ENCODE measurements at places on chromosomes 7 and 10.
A peak's percentile ranks its signal among the peaks of the same experiment; 100 is the strongest.

DNA sequence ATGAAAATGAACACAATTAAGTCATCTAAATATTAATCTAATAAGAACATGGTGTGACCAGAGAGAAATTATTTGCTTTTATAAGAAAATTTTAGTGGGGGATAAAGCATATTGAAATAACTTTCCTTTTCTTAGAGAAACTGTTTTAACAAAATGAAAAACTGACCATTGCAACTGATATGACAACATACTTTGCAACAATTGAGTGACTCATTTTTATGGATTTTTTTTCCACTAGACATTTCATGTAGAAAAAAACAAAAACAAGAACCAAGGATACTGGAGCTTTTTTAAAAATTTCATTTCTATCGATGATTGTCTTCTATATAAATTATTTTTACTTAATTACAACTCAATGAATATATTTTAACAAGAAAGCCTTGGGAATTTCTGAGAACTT, 90.0 kb downstream of the C1GALT1 start:
- DNase-seq: no peak

DNA sequence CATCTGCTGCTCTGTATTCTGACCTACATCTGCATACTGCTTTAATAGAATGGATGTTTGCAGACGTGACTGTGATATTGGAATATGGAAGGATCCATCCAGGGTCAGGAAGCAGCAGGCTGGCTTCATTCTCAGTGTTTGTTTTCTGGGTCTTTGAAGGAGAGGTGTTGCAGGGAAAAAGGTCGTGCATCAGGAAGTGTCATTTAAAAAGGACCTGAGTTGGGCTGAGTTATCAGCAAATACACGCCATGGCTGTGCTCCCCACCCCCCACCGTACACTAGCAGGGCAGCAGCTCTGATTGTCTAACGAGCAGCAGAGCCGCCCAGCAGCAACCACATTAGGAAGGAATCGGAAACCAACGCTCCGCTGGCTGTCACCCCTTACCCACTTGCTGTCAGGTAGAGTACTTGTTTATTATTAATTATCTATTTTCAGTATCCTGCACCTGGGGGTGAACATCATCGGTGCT, 63.1 kb upstream of the STEAP1B start:
- peak; percentile 12 for DNase-seq

- DNase-seq: no peak
Measured at GRCh38 chr10:122774231-122774630, 71.4 kb downstream of the CUZD1 start.

DNA sequence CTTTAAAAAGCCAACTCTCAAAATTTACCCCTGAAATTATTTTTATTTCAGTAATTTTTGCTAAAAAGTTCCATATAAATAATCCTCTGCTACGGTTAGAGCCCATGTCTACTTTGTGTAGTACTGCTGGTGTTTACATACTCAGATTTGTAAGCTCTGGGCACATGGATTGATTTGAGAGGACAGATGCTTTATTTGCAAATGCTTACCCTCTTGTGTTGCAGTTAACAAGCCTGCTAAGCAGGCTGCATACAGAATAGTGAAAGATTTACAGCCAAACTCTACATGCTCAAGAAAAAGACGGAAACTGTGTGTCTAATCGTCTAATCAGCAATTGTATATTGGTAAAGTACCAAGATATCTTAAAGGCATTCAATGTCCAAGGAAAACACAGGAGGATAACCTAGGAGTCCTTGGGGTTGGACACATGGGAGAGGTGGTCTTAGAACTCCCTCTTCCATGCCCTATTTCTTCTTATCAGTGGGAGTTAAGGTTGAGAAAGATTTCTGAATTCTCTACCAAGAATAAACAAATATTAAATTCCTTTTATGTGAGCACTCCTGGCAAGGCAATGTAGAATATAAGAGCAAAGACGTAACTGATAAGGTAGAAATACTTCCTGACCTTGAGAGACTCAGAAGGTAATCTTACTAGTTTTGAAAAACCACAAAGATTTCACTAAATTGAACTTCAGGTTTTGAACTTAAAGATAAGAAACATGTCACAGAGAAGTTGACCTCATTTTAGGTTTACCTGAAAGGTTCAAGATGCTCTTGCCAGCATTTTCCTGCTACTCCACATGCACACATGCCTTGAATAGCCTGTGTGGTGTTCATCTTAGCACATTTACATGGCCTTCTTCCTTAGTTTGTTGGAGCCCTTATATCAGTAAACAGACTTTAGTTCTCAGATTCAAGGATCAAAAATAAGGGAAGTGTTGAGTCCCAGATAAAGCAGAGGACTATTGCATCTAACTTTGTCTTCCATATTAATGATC, 1216.5 kb downstream of the SORCS3 start:
- DNase-seq: no peak

DNA sequence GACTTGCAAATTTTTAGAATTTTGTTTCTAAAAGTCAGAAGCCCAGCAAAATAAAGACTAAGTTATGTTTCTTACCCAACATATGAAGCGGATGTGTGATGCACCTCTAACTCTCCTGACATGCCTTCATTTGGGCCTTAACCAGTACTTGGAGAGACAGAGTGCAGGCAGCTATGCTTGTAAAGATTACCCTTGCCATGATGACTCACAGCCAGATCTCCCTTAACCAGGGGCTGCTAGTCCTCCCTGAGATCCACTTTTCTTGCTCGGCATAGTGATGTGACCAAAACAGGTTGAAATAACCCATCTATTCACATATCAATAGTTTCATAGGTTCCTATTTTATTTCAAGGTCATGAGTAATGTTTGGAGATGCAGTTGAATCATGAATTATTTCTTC, 43.6 kb downstream of the PPP1R3A start:
- no peak for DNase-seq

DNA sequence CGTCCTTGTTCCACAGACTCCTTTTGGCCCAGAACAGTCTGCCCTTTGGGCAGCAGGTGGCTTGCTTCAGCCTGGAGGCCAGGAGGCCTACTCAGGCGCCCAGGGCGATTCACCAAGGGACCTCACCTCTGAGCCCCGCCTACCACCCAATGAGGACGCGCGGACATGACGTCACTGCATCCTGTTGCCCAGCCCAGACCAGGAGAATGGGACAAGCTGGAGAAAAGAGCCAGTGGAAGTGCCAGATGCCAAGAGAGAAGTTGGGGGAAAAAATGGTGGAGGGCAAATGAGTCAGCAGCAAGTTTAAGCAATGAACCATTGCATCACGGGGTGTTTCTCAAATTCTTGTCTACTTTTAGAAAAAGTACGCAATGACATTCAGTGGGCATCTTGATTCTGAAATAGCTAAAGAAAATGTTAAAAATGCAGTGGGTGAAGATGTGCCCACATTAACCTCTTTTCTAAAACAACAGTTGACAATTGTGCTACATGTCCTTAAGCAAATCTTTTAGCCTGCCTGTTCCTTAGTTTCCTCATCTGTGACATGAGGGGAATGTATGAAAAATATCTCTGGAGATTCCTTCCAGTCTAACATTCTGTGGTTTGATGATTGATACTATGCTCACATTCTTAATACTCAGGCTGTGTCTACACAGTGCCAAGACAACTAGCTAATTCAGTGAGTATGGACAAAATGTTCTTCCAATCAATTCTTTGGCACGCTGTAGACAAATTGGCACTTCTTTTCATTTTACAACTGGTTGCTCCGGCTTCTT, 23.9 kb upstream of the LEP start:
- DNase-seq: no peak

- DNase-seq: no peak
Measured at GRCh38 chr7:142804728-142805207, 34.0 kb downstream of the PRSS2 start.

DNA sequence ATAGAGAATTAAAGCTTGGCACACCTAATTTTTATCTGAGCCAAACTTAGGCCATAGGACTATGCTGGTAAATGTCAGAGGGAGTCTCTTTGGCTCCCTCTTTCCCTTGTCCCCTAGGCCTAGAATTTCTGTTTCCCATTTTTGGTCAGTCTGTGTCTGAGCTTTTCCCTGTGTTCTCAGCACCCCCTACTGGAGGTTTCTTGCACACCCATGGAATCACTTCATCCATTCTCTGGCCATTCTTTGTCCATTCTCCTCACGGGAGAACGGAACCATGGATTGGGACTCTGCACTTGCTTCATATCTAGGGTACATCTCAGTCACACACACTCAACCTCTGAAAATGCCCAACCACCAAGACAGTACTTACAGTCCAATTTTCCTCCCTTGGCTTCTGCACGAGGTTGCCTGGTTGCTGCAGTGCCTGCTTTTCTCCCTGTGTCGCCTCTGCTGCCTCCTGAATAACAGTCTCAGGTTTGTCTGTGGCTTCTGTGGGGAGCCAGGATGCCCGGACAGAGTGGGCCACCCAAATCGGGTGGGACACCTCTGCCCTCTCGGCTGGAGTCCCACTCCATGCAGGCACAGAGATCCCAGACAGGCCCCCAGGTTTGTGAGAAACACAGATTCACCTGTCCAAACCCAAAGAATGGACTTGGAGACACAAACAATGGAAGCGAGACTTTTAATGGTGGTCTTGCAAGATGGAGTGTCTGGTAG, 35.1 kb upstream of the DNAH11 start:
- peak; percentile 46 for DNase-seq

DNA sequence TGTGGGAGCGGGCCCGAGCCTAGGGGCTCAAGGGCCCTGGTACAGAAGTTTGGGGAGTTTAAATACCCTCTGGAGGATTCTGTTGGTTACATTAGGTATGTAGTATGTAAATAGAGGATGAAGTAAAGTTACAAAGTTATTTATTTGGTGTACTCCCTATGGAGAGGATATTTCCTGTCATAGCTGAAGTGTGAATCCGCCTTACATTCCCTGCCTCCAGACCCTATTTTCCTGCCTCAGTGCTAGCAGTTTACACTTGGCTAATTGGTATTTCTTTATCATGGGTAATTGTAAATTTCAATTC, 60.6 kb upstream of the KLF14 start:
- DNase-seq: no peak

DNA sequence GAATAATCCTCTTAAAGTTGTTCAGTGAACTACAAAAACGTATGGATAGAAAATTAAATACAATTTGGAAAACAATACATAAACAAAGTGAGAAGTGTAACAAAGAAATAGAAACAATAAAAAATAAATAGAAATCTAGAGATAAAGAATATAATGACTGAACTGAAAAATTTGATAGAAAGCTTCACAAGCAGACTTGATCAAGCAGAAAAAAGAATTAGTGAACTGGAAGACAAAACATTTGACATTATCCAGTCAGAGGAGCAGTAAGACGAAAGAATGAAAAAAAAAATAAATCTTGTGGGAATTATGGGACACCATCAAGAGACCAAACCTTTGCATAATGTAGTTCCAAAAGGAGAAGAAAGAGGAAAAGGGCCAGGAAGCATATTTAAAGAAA, 32.4 kb upstream of the NPY start:
- no peak for DNase-seq

- DNase-seq: no peak
Measured at GRCh38 chr10:4596951-4597350, 229.1 kb upstream of the AKR1E2 start.

DNA sequence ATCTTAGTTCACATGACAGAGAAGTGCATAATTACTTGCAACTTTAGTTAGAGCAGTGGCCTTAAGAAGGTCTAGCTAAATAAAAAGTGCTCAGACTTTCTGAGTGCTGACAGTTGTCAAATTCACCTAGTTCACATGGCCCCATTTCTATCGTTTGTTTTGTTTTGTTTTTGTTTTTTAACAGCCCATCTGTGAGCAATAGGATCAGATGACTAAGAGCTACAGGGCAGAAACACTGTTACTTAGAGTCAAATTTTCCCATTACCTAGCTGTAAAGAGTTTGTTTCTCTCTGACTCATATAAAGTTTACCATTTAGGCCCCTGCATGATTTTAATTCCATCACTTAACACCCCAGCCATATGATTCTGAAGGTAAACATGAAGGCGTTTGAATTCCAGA, 18.8 kb downstream of the CAV1 start:
- DNase-seq: no peak

- no peak for DNase-seq
Measured at GRCh38 chr10:112282086-112282485, 1.1 kb upstream of the TECTB start.

DNA sequence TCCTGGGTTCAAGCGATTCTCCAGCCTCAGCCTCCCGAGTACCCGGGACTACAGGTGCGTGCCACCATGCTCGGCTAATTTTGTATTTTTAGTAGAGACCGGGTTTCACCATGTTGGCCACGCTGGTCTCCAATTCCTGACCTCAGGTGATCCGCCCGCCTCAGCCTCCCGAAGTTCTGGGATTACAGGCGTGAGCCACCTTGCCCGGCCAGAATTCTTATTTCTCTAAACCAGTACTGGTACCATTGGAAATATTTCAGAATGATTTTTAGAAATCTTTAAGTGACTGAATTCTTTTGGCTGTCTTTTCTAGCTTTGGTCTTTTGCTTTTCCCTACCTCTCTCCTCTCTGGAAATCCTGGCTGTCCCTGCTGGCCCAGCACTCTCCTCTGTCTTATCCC, 2.8 kb downstream of the GNAI1 start:
- DNase-seq: no peak

DNA sequence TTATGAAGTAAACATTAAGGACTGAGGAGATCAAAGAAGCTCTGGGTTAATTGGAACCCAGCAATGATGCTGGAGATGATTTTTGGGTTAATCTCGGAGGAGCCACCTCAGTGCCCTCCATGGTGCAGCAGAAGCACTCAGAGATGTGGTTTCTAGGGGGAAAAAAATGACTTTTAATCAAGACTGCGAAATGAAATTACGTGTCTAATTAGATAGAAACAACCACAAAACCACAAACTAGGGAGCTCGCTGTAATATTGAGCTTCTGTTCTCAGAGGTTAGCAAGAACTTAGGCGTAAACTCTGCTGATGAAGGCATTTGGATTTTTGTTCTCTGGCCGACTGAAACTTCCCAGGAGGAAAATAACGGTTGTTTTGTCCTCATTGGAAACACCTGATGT, 319.0 kb downstream of the GRID1 start:
- no peak for DNase-seq

GRCh38 chr10:93491602-93492121, 4.8 kb upstream of the CEP55 start:
- no peak for DNase-seq

GRCh38 chr7:47552621-47553020, 29.3 kb downstream of the TNS3 start:
- no peak for DNase-seq

- DNase-seq: no peak
Measured at GRCh38 chr10:75291805-75292204, 56.0 kb upstream of the COMTD1 start.

DNA sequence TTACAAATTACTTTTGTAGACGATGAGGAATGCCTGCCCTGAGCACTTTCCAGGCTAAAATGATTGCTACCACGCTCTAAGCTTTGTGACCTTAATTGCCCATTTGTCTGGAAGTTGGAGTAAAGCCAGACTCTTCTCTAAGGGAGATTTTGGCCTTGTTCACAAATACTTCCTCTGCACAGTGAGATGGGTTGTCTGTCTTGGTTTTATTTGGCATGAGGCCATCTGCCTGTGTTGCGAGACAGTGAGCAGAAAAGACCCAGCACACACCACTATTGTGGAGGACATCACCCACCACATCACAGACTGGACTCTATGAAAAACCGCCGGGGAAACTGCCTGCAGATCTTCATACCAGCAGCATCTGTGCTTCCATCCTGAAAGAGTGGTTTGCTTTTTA, 138.4 kb downstream of the BICC1 start:
- DNase-seq: peak; percentile 19

Data from globus pallidus (tissue), 1 donor.